ENCODE measurements at places on chromosomes 6 and 20. TPM values are rescaled to one million over a fixed set of nuclear protein-coding genes. Genes with fewer than 3 reads are reported as not detected.

C2 gene
- total RNA-seq: 0.73 TPM

C6orf52 gene
- 6.8 TPM for total RNA-seq

GRCh38 chr6:111580401-111580800, 25.3 kb downstream of the TRAF3IP2 start:
- H3K27ac ChIP-seq: no peak overlapping the region
- no peak for DNase-seq
- no peaks in the 10 kb centered on the region for H3K27me3 ChIP-seq
- no peaks in the 10 kb centered on the region for H3K4me1 ChIP-seq

DNA sequence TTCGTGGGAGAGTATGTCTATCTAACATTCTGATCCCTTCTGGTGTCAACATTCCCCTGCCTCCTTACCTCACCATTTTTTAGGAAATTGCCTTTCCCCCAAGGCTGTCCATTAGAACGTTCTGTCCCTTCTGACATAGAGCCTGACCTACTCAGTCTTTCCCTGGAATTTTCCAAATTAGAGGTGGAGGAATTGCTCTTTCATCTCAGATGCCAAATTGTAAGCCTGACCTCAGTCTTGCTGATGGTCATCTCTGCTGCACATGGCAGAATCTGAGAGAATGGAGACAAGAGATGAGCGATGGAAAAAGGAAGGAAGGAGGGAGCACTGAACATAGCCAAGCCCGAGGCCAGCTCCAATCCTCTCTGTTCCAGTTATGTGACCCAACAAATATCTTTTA, 5.4 kb upstream of the GCM1 start:
- H3K4me1 ChIP-seq: no peaks in the 10 kb centered on the region
- no peaks in the 10 kb centered on the region for H3K27me3 ChIP-seq
- H3K4me3 ChIP-seq: no peak overlapping the region
- no peak for DNase-seq
- no peaks in the 10 kb centered on the region for H3K36me3 ChIP-seq

DNA sequence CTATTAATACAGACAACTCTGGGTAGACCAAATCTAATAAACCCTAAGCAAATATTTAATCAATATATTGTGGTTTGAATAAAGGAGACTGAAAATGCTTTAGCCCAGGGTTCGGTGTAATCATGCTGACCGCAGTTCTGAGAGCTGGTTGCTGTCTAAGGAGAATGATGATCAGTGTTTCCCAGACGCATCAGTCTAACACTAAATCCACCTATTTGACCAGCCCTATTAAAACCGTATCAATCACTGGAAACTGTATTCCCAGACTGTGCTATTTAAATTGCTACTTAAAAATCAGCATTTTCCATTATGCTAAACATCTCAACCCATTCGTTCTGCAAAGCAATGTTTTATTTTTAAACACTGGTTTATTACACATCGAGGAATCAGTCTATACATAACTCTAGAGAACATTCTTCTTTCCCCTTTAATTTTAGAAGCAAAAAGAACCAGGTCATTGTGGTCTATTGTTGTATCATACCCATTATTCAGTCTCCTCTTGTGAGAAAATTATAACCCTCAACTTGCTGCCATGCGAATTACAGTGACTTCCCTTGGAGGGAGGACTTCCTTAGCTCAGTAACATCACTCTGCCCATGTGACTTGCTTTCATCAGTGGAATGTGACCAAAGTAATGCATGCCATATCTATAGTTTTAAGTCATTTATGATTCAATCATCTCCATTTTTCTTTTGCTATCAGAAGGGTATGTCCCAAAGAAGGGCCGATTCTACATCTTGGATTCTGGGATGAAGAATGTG, 515.2 kb upstream of the JAG1 start:
- no peaks in the 10 kb centered on the region for H3K36me3 ChIP-seq
- no peak overlapping the region for H3K27ac ChIP-seq
- no peaks in the 10 kb centered on the region for H3K4me1 ChIP-seq
- no peak for DNase-seq

GRCh38 chr6:168408504-168409136, 32.4 kb upstream of the SMOC2 start:
- DNase-seq: no peak
- H3K36me3 ChIP-seq: no peaks in the 10 kb centered on the region
- H3K4me1 ChIP-seq: no peaks in the 10 kb centered on the region

GRCh38 chr6:128271011-128271410, 249.4 kb downstream of the PTPRK start:
- H3K4me3 ChIP-seq: no peak overlapping the region
- DNase-seq: no peak
- H3K4me1 ChIP-seq: no peaks in the 10 kb centered on the region
- no peaks in the 10 kb centered on the region for H3K27me3 ChIP-seq
- no peaks in the 10 kb centered on the region for H3K36me3 ChIP-seq

All from CD8-positive, alpha-beta memory T cell (primary cell).